Hematopoietic multipotent progenitor cell treated with erythropoietin and hydrocortisone succinate and interleukin-3 and kit ligand, for 6 days (in vitro differentiated cells): ENCODE measurements at places on chromosomes 3 and 15.
A peak's percentile ranks its signal among the peaks of the same experiment; 100 is the strongest.

DNA sequence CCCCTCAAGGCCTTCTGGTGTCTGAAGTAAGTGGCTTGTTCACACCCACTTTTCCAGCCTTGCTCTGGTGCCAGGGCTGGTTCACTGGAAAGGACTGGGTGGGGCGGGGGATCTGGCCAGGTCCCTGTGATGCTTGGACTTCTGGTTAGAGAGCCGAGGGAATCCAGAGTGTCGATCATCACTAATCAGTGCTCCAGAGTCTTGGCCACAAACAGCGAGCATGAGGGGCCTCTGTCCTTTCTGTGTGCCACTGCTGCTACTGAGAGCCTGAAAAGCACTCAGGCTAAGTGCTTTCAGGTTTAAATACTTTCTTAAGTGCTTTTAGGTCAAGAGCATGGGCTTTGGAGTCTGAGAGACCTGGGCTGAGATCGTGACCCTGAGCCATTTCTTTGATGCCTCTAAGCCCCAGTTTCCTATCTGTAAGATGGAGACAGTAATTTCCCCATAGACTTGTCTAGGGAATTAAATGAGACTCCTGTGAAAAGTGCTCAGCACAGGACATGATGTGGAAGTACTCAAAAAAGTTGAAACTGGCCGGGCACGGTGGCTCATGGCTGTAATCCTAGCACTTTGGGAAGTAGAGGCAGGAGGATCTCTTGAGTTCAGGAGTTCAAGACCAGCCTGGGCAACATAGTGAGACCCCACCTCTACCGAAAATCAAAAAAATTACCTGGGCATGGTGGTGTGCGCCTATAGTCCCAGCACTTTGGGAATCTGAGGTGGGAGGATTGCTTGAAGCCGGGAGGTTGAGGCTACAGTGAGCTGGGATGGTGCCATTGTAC lies 53.8 kb upstream of the SEC22A start:
- no peak for DNase-seq

DNA sequence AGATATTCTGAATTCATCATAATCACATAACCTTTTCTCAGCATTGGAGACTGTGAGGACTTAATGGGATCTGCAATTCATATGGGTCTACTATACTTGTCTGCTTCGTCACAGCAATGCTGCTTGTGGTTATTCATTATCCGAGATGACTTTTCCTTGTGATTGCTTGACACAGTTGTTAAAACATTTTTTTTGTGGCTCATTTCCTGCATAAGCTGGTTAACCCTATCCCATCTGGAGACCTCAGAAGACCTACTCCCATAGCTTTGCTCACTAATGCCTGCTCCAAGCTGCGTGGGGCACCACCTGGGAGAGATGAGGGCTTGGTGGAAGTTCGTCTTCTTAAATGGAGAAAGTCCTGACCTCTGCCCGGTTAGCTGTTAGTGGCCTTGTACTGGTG lies 360.8 kb downstream of the CHST2 start:
- DNase-seq, result no peak

DNA sequence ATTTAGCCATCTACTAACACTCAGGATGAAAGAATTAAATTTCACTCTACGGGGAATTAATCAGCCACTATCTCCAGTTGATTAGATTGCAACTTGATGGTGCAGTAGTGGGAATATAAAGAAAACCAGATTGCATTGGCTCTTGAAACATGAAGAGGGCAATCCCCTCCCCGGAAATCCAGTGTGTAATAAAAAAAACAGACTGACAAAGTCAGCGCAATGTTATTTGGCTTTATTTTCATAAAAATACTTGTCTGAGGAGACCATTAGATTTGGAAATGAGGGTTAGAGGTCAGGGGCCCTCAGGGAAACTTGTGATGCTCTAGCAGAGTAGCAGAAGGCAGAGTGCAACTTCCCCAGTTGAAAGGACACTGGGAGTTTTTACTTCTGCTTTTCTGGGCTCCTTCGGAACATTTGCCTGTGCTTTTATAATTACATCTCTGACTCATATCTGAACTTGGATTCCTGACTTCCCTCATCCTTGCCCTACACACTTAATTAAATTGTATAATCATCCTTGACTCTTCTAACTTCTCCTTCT lies 326.8 kb downstream of the TUSC7 start:
- peak; percentile 42 for DNase-seq

DNA sequence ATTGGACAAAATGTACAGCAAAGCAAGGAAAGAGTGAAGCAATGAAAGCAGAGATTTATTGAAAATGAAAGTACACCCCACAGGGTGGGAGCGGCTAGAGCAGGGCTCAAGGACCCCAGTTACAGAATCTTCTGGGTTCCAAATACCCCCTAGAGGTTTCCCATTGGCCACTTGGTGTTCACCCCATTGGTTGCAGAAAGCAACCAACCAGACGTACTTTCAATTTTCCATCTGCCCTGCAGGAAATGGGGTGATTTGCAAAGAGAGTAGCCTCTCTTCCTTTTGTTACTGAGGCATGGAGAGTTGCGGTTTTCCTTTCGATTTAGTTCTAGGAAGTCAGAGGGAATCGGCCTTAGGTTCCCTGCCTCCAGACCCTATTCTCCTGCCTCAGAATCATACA lies 2.4 kb downstream of the PML start:
- DNase-seq, result peak; percentile 71

- no peak for DNase-seq
These were observed 67.6 kb downstream of the NOX5 start for GRCh38 chr15:69082021-69082502.

DNA sequence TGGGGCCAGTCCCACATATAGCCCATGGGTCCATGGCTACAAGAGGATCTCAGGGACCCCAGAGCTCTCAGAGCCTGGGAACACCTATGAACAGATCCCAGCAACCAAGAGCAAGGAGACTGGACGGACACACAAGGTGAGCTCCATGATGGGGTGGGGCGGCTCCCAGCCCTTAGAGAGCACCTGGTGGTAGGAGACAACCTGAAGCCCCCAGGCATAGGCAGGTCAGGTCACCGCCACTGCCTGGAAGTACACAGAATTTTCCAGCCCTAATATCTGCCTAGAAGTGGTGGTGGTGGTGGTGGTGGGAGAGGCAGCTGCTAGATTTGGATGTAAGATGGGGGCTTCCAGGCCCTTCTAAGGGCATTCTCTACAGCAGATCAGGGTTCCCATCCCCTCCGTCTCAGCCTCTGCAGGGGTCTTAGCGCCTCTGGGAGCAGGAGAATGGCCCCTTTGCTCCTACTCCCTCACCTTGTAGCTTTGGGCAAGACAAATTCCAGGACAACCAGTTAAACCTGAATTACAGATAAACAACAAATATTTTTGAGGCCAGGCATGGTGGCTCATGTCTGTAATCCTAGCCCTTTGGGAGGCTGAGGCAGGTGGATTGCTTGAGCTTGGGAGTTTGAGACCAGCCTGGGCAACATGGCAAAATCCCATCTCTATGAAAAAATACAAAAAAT lies 9.2 kb downstream of the SH2D7 start:
- DNase-seq, result no peak

- no peak for DNase-seq
These were observed 112.8 kb upstream of the BCL6 start for GRCh38 chr3:187858041-187858440.

DNA sequence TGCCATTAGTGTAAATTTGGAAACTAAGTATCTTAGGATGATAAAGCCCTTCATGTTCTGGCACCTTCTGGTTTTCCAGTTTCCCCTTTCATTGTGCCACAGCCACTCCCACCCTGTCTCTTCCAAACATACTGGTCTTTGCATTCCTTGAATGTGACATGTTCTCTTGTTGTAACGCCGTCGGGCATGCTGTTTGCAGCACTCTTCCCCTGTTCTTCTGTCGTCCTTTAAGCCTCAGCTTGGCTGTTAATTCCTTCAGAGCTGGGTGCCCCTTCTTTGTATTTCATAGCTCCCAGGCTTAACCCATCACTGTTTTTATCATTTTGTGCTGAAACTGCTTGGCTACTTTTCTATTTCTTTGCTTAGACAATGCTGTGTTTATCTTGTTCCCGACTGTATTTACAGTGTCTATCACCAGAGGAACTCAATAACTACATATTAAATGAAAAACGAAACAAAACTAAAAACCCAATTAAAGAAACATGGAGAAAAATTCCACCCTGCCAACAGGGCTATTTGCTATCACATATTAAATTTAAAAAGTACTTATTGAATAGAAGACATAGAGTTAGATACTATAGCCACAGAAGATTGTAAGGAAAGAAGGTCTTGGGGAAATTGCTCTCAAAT lies 95.4 kb upstream of the KCNAB1 start:
- no peak for DNase-seq

DNA sequence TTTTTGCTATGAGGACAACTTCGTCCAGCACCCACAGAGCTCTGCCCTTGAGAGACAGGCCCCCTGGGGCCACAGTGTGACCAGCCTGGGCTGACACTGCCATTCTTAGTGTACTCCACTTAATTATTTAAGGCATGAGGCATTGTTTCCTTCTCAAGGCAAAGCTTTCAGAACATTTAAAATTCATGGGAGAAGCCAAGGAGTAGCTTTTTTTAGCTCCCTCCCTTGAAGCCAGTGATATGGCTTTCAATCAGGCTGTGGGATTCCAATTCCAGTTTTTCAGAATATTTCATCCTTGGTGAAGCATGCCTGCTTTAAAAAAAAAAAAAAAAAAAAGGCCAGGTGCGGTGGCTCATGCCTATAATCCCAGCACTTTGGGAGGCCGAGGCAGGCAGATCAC lies 21.3 kb downstream of the HOMER2 start:
- DNase-seq, result no peak

GRCh38 chr3:151074256-151074655 lies 11.2 kb upstream of the MED12L start:
- peak; percentile 86 for DNase-seq

GRCh38 chr3:188208516-188208981 lies 54.6 kb downstream of the LPP start:
- DNase-seq, result no peak

- no peak for DNase-seq
These were observed 132.4 kb upstream of the PLXNA1 start for GRCh38 chr3:126850370-126851085.
